ENCODE measurements at places on chromosomes 13 and 19.
A peak's percentile ranks its signal among the peaks of the same experiment; 100 is the strongest.

GRCh38 chr19:49988433-49988832 is 27.5 kb upstream of the SIGLEC11 start:
- DNase-seq: no peak

DNA sequence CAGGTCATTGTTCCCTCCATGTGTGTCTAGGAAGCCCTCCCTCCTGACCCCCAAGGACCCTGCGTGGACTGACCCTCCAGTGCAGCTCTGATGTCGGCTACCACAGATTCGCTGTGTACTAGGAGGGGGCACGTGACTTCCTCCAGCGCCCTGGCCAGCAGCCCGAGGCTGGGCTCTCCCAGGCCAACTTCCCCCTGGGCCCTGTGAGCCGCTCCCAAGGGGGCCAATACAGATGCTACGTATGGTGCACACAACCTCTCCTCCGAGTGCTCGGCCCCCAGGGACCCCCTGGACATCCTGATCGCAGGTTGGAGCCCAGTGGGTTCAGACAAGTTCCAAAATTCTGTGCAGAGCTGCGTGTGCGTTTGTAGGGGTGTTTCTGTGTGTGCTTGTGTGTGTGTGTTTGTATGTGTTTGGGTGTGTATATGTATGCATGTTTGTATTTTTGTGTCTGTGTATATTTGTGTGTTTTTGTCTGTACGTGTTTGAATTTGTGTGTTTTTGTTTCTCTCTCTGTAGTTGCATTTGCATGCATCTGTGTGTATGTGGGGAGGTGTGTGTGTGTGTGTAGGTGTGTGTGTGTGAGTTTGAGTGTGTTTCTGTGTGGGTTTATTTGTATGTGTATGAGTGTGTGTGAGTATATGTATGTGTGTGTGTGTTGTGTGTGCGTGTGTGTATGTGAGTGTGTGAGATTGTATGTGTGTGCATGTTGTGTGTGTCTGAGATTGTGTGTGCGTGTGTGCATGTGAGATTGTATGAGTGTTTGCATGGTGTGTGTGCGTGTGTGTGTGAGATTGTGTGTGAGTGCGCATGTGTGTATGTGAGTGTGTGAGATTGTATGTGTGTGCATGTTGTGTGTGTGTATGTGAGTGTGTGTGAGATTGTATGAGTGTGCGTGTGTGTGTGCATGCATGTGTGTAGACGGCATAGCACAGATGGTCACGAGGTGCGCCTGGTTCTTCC is 21.4 kb upstream of the LILRA2 start:
- no peak for DNase-seq

- DNase-seq: no peak
Measured at GRCh38 chr19:45099467-45100191, 6.7 kb downstream of the PPP1R37 start.

DNA sequence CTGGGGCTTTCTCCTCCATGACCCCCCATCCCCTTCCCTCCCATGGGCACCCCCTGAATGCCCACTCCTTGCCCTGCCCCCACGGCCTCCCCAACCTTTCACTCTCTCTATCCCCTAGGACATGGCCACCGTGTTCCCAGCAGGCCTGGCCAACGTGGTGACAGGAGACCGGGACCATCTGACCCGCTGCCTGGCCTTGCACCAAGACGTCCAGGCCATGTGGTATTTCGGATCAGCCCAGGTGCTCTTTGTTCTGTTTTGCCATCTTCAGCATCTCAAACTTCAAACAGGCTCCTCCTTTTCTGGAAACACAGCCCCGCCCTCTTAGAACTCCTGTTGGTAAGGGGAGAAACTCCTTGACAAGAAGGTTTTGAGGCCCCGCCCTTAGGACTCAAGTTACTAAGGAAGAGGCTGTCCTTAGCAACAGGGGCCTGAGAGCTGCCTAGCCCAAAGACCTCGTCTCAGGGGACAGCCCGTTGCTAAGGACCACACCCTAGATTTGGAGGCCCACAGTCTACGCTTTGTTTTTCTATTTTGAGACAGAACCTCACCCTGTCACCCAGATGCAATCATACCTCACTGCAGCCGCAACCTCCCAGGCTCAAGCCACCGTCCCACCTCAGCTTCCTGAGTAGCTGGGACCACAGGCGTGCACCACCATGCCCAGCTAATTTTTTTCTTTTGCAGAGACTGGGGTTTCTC is 5.1 kb upstream of the FLT3LG start:
- peak; percentile 83 for DNase-seq
